ELR (cell line): ENCODE measurements at places on chromosomes 4 and X.

DNA sequence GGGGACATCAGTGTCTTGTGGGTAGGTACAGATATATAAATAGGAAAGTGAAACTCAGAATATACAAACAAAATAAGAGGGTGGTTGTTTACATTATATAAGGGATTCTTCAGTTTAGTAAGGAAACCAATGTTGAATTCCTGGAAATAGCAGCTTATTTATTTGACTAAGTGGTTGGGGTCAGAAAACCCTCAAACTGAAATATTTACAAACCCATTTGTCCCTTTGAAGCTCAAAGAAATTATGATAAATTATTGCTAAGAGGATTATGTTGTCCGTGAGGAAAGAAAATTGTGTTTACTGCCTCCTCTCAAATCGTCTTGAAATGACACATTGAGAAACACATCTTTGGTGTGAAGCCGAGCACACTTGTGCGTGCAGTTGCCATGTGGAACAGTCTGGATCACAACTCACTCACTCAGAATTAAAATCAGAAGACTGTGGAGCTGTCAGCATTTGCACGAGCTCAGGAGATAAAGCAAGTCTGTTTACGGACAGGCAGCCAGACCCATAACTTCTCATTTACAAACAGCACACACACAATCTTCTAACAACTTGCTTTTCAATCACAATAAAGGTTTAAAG, 46.8 kb upstream of the SETD7 start:
- no peak for DNase-seq

DNA sequence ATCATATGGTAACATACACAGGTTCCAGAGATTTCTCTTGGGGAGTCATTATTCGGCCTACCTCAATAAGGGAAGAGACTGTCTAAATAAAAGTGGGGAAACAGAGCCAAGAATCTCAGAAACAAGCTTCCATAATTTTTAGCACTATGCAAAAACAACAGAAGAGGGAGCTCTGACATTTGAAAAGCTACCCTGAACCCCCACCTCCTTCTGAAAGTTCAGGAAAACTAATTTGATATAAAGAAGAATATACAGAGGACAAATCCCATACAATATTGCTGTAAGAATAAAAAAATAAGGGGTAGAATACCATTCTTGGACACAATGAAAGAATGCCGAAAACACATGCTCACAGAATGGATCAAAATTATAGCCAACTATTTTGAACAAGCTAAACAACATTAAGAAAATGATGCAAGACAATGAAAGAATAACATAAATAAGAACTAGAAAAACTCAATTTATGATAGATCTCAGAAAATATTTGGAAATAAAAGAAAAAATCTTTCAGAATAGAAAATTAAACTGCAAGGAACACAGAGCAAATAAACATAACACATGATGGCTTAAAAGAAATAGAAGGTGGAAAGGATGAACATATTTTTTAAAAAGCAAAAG, 14.4 kb upstream of the ZNF41 start:
- peak; percentile 53 for DNase-seq

DNA sequence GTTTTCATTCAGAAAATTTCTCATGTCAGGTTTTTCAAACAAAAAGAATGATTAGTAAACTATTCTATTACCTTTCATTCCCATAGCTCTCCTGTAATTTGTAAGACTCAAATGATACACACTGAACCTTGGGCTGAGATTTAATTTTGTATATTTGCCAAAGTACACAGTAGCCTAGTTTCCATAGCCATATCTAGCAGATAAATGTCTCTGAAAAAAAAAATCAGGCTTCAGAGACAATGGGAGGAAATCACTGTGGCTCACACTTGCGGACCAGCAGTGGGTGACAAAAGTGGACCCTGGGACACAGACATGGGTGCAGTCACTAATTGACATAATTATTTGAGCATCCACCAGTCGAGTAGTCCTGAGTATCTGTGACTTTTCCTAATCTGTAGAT, 46.6 kb downstream of the MAOA start:
- no peak for DNase-seq

- DNase-seq: no peak
Observed at GRCh38 chrX:132676561-132677186, 187.8 kb upstream of the MBNL3 start.
